Stimulated activated CD4-positive, alpha-beta T cell treated with anti-CD3 and anti-CD28 coated beads, Interleukin-15, amount 100 ng/mL, for 1 hour (primary cell): ENCODE measurements at places on chromosomes 2 and 18.
A peak's percentile ranks its signal among the peaks of the same experiment; 100 is the strongest.

- DNase-seq = no peak
Measured at GRCh38 chr2:73855526-73855925, 26.8 kb downstream of the STAMBP start.

DNA sequence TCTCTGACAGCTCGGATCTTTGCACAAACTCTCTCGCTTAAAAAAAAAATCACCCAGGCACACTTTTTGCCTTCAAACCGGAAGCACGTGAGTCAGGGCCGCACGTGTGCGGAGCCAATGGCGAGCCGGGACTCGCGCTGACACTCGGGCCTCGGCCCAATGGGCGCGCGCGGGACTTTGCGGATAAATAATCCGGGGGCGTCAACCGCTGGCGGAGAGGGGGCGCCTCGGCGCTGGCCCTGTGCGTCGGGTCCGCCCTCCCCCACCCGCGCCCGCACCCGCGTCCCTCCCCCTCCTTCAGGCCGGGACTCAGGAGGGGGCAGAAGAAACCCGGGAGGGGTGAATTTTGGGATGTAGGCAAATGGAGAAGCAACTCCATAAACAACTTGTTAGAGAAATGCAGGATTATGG, 319 bp upstream of the EN1 start:
- DNase-seq = no peak

DNA sequence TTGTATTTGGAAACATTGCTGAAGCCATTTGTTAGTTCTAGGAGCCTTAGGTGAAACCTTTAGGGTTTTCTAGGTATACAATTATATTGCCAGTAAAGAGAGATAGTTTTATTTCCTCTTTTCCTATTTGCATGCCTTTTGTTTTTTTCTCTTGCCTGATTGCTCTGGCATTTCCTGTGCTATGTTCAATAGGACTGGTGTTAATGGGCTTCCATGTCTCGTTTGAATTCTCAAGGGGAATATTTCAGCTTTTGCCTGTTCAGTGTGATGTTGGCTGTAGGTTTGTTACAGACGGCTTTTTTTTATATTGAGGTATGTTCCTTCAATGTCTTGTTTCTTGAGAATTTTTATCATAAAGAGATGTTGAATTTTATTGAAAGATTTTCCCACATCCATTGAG, 1054.9 kb upstream of the NXPH2 start:
- DNase-seq = no peak

DNA sequence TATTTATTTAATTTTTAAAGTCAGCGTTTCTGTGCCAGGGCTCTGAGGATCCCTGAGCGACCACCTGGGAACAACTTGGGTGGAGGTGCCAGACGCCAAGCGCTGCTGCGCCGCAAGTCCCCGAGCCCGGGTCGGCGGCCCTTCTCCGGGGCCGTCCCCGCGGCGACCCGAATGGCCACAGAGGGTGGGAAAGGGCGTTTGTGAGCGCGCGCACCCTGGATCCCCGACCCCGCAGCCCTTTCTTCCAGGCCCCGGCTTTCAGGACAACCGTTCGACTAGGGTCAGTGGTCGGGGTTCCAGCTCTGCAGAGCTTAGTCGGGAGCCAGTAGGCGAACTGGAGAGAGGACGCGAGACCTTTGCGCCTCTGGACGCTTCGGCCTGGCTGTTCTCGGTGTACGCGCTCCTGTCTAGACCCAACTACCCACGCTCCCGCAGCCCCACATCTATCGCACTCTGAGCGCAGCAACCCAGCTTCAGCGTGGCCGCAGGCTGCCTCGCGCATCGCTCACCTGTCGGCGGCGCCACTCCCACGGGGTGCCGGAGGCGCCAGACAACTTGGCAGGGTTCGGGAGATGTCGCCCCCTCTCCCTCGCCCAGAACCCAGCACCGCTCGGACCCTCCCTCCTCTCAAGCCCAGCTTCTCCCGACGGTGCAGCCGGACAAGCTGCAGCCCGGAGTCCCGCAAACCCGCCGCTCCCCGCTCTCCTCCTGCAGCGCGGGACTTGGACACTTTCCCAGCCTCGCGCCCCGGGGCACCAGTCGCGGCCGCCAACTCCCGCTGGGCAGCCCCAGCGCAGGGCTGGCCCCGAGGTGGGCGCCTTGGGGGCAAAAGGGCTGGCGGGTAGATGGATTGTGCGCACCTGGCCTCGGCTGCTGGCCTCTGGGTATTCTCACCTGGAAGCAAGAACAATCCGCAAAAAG, 758 bp downstream of the LYPD1 start:
- DNase-seq = no peak

- DNase-seq = no peak
Measured at GRCh38 chr2:175999283-175999819, 2.7 kb downstream of the LNPK start.

DNA sequence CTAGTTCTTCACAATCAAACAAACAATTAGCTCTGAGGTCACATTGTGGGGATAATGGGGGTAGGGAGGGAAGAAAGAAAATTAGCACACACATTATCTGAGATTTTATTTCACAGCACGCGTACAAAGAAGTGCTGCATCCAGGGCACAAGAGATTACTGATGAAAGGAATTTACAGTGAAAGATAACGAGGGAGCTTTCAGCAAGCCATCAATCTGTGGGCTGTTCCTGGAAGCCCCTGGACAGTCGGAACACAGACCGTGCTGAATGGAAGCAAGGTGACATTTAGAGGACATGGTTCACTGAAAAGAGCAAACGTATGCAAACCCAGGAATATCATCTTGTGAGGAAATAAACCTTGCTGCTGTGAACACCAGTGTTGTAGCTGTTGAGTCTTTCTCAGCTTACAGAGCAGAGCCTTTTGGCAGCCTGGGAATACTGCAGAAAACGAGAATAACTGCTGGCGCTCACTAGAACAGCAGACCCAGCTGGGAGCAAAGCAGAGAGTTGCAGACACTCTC, 63.2 kb downstream of the SCG2 start:
- DNase-seq = no peak

DNA sequence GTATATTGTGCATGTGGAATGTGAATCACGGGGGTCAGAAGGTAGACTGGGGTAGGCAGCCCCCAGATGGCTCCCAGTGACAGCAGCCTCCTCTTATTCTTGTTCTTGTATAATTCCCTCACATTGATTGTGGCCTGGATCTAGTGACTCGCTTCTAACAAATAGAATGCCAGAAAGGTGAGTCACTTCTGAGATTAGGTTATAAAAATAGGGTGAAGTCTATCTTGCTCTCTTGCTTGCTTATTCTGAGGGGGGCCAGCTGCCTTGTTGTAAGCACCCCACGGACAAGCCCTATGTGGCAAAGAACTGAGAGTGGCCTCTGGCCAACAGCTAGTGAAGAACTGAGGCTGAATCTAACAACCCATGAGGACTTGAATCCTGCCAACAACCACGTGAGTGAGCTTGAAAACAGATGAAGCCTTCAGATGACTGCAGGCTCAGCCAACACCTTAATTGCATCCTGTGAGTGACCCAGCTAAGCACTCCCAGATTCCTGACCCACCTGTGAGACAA, 15.6 kb upstream of the RMND5A start:
- DNase-seq = no peak

GRCh38 chr2:60717691-60718090, 38.4 kb upstream of the PAPOLG start:
- DNase-seq = no peak

- DNase-seq = no peak
Measured at GRCh38 chr2:5587766-5588165, 104.4 kb upstream of the SOX11 start.

- DNase-seq = no peak
Measured at GRCh38 chr2:45736757-45737704, 85.6 kb downstream of the PRKCE start.

DNA sequence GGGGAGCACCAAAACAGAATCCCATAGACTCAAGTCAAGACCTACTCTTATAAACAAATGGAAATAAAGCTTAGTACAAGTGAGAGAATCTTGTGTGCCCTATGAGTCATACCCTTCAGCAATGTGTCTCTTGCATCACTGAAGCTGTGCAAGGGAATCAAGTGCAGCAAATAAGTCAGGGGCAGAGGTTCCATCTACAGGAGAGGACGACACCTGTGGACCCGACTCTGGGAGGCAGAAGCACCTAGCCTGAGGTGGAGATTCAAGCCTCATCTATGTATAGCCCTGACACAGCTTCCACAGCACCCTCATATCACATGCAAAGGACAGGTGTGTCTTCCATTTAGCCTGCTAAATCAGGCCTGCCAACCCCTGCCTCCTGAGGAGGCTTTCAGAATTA, 298.2 kb downstream of the CNTNAP5 start:
- no peak for DNase-seq

GRCh38 chr2:33071591-33071990, 124.8 kb downstream of the LTBP1 start:
- no peak for DNase-seq

- no peak for DNase-seq
Measured at GRCh38 chr18:21444465-21445212, 155.9 kb downstream of the ESCO1 start.

- no peak for DNase-seq
Measured at GRCh38 chr2:179580378-179581146, 280.9 kb downstream of the ZNF385B start.

GRCh38 chr2:9422321-9423099, 818 bp downstream of the ITGB1BP1 start:
- DNase-seq = peak; percentile 10

DNA sequence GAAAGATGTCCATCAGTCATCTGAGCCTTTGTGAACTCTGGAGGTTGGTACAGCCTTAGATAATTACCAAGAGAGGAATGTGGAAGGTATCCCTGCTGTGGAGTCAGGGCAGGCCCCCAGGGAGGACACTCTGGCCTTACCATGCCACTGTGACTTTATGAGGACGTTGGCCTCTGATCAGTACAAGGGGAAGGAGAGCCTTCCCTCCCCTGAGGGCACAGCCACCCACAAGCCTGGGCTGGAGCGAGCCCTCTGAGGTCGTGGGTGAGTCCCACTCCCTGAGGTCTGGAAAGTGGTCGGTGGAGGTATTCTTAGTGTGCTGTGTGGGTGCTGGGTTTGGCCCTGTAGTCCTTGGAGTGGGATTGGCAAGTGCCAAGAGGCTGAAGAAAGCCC, 91.6 kb downstream of the STPG4 start:
- DNase-seq = no peak

DNA sequence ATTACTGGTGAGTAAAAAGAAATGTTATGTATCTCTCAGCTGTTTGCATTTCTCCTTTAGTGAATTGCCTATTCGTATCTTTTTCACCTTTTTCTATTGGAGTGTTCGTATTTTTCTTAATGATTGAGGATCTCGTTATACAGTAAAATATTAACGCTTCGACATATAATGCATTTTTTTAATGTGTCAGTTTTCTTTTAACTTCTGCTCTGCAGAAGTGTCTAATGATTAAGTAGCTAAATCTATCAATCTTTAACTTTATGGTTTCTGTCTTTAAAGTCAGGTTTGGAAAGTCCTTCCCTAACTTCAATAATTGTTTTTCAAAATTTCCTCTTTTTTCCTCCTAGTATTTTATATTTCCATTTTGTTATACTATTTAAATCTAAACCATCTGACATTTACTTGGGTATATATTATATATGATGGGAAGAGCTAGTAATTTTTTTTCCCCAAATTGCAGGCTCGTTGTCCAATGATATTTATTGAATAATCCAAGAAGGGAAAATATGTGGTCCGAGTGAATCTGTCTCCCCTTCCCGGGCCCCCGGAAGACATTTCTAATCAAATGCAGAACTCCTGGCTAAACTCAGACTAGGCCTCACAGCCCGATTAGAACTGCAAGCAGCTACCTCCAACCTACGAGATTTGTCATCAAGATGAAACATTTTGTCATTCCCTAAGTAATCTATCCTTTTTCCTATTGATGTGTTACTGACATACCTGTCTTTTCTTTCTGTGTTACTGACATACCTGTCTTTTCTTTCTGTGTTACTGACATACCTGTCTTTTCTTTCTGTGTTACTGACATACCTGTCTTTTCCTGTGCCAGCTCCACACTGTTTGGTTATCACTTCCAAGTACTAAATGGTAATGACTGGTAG, 17.2 kb downstream of the PCBP1 start:
- no peak for DNase-seq

DNA sequence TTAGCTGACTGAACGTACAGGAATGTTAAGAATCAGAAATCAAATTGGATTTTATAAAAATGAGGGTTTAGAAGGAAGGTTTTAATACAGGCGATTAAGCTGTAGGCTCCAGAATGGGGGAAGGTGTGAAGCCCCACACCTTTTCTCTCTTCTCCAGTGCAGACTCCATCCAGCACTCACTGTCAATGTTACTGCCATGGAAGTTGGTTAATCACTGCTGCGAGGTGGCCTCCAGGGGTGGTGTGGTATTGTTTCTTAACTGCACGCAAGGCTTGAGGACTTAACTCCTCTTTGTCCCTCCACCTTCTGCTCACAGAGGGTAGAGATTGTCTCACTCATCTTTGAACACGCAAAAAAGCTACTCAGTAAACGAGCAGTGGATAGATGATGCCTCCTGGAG, 26.9 kb upstream of the YWHAQ start:
- no peak for DNase-seq

- DNase-seq = no peak
Measured at GRCh38 chr18:46547520-46547919, 109.5 kb downstream of the LOXHD1 start.

GRCh38 chr2:30122362-30122761, 24.4 kb upstream of the YPEL5 start:
- DNase-seq = no peak

GRCh38 chr2:235492850-235493344, 946 bp upstream of the AGAP1 start:
- DNase-seq = no peak
